Mammary epithelial cell (primary cell): ENCODE measurements at places on chromosomes 3 and 15. TPM values are rescaled to one million over a fixed set of nuclear protein-coding genes. Genes with fewer than 3 reads are reported as not detected.

DNA sequence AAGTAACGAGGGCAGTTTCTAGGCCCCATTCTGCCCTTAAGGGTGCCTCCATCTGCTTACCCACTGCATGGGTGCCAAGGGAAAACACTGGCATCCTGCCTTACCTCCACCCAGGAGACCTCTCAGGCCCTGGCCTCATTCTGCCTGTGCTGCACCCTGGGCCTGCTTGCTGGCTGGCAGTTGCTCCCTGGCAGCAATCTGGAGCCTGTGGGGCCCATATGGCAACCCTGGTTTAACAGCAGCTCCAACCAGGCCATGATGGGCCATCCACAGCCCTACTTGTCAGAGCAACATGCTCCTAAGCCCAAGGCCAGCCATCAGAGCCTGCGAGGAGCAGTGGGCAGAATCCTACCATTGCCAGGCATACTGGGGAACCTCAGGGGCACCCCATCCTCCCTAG, 3.7 kb downstream of the C3orf18 start:
- DNase-seq, result no peak

Gene SLC33A1
- total RNA-seq, result 35.0 and 60.1 TPM in 2 replicates

- DNase-seq, result no peak
These were observed 975.1 kb downstream of the NSUN3 start for GRCh38 chr3:95037927-95038326.

Gene PLA2G4B
- total RNA-seq, result 6.3 and 11.2 TPM in 2 replicates

DNA sequence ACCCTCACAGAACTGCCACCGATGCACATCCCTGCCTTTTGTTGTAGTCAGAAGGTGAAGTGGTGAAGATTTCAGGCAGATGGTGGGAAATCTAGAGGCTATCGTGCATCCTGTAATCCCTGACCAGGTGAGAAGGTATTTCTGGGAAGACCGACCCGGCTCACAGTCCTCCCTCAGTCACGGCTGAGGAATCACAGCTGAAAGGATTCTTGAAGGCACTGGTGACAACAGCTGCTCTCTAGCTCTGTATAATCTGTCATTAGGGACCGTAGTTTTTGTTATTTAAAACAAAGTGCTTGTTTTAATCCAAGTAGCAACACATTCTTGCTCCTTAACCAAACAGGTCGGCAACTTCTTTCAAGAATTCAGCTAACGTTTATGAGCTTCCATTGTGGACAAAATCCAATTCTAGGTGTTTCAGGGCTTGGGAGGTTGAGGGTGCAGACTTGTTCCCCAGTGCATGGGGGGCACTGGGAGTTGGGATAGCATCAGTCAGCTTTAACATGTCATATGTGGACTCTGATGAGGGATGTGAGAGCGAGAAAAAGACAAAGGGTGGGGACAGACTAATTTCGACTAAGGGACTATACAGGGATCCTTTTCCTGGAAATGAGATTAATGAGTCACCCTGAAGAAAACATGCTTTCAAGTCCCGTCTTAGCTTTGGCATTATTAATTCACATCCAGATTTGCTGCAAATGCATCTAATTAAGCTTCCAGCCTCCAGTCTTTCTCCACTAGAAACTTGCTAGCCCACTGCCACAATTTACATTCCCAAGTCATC, 141.0 kb upstream of the RASGRP1 start:
- DNase-seq, result no peak

Gene ARHGEF26
- total RNA-seq, result 1.1 and 2.7 TPM in 2 replicates

DNA sequence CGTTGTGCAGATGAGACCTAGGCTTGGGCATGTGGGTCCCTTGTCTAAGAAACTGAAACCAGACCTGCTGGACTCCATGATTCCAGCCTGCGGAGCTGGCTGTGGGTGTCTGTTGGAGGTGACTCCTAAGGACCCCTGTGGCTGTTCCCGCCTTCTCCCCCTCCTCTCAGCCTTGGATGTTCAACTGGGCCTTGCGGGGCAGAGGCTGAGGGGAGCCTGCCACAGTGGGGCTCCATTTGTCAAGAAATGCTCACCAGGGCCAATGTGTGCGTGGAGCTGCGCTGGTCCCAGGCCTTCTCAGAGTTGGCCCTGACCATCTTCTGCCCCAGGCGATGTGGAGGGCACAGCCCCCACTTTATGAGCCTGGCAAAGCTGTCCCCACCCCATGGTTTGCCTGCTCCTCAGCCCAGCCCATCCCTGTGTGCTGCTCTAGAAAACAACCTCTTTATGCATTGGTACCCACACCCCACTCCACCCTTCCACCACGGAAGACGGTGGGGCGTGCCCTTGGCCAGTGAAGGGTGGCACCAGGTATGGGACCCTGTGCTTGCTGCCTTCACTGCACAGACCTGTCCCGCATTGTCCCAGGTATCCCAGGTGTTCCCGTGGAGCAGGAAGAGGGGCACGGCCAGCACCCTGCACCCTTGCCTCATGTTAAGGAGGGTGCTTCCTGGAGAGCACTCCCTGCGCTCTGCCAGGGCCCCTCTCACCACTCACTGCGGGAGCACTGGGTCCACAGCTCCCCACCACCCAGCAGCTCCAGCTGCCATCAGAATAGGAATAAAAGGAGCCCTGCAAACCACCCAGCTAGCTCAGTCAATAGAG, 7.9 kb downstream of the MESP2 start:
- DNase-seq, result no peak

DNA sequence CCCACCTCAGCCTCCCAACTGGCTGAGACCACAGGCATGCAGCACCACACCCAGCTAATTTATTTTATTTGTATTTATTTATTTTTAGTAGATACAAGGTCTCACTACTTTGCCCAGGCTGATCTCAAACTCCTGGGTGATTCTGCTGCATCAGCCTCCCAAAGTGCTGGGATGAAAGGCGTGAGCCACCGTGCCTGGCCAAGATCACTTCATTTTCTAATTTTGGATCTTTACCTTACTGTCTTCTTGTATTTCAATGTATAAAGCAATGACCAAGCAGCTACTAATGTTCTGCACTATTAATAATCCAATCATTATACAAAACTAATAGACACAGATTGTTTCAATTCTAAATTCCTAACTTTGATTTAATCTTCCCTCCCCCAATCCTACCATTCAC, 56.2 kb downstream of the LRRFIP2 start:
- DNase-seq, result no peak

Gene PIK3CA
- total RNA-seq, result 18.4 and 20.0 TPM in 2 replicates

DNA sequence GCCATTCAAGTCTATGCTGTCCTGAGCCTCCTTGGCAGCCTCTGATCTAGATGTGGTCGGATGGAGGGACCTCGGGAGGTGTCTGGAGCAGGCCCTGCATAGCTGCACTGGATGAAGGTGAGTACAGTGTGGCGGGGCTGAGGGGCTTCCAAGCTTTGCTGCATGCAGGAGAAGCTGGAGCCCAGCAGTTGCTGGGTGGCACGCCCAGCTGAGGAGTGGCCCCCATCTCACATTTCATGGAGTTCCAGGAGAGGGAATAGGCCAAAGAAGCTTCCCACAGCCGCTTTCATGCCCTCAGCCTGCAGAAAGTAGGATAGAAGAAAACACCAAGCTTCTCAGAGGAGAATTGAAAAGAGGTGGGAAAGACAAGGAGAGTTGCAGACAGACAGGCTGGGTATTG, 48.3 kb upstream of the PRR20G start:
- DNase-seq, result no peak

DNA sequence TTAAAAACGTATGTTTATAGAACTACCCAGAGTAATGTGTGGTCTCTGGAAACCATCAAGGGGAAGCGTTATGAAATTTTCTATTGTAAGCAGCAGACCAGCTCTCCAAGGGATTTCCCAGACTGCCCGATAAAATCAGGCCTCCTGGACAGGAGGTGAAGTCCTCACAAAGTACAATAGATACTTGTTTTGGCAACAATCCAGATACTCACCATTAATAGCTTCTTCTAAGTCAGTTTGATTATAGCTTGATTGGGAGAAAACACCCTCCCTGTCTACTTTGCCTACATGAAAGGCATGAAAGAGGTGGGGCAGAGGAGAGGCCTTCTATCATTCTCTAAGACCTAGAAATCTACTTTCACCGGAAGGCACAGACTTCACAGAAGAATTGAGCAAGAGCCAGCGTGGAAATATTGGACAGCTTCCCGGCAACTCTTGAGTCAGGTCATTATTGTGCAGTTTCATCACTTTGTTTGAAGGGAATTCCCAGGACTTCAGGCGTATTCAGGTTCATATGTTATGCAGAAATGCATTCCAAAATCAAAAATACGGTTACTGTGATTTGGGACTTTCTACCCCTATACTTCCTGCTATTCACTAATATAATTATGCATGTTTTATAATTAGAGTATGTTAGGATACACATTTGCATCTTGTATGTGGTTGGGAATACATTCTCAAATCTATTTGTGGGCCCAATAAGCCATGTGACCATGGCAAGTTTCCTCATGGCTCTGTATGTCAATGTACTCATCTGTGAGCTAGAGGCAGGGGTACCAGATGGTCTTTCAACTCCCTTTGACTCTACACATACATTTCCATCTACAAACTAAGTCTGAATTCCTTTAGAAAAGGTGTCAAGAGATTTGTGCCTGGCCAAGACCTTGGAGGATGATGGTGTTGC, 103.5 kb downstream of the CD47 start:
- DNase-seq, result peak; percentile 98

- peak; percentile 29 for DNase-seq
These were observed 699 bp downstream of the MEGF11 start for GRCh38 chr15:66252685-66253417.

Gene FBXO40
- total RNA-seq, result not detected in 2 replicates

DNA sequence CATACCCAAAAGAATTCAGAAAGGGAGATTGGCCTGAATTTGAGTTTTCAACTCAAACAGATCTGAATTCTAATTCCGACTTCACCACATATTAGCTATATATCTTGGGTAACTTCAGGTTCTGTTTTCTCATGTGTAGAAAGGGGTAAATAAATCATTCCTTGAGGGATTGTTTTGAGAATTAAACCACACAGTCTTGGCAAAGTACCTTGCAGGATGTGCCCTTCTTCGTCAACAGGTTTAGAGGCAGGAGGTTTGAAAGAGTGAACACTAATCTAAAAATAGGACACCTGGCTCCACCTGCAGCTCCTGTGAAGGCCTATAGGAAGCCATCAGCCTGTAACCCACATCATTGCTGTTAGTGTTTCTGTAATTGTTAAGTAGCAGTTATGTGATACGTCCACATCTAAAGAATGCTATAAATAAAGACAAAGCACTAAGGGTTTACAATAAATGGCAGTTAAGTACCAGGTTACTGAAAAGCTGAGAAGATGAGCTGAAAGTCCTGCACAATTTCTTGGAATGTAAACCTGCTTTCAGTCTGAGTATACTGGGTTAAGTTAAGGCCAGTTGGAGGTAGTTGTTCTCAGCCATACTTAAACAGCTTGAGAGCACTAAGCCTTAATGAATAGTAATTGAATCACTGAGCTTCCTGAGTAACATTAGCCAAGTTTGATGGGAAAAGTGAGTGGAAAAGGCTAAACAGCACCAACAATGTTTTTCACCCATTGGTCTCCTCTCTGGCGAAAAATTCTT, 6.0 kb downstream of the CCDC80 start:
- no peak for DNase-seq

DNA sequence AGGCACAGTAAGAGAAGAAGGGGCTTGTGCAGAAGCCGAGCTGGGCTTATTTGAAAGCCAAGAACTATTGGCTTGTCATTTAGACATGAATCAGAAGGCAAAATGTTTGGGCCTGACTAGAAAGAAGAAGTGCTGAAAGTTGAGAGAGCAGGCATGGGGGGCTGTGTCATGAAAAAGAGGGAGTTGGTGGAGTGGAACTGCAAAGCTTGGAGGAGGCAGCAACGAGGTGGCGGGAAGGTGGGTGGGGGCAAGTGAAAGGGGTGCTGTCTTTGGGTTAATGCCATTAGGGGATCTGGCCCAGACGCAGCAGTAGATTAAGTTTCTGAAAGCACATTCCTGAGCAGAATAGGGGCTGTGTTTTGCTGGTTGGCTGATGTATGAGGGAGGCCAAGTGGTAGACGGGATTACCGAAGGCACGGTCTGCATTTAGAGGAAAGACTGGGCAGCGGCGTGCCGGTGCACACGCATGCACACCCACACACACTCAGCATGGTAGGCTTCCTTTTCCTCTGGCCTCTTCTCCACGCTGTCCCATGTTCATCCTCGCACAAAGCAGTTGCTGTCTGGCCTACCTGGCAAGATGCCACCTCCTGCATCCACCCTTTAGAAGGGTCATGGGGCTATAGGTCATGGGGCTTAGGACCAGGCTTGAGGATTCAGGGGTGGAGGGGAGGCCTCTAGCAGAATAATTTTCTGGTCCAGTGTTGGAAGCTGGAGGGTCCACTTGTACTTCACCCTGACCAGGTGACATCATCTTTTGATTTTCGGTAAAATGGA, 43.0 kb downstream of the BOC start:
- no peak for DNase-seq

- no peak for DNase-seq
These were observed 430.6 kb upstream of the MCTP2 start for GRCh38 chr15:93800805-93801204.

Gene EFL1
- total RNA-seq, result 30.0 TPM

- DNase-seq, result peak; percentile 84
These were observed 88.9 kb upstream of the CCNL1 start for GRCh38 chr3:157248590-157249422.

- DNase-seq, result no peak
These were observed 43.5 kb downstream of the SCN5A start for GRCh38 chr3:38605981-38606380.

Gene TMC3
- not detected for total RNA-seq

DNA sequence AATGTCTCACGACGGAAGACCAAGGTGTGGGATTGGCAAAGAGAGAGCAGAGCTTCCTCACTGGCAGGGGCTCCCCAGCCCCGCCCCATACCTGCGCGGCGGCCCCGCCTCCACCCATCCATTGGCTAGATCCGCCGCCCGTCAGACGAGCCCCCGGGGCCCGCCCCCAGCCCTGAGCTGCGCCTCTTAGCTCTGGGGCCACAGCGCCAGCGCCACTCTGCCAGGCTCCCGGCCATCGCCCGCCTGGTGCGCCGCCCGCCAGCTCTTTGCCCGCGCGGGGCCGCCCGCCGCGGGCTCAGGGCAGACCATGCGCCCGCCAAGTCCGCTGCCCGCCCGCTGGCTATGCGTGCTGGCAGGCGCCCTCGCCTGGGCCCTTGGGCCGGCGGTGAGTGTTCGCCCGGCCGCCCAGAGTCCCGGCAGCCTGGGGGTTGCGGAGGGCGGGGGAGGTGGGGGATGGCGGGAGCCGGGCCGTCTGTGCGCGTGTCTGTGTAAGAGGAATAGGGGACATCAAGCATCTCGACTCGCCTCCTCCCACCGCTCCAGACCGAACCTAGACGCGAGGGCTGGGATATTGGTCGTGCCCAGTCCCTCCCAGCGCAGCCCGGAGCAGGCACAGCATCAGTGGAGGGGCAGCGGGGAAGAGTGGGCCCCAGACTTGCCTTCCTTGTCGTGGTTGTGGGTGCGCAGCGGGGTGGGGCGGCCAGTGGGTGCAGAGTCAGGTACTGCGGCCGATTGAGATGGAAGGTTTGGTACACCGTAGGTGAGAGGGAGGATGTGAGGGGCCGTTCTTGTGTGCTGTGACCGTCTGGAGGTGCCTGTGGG, at the start of gene VIPR1:
VIPR1 (plus strand) TSS at position 215 of the 822 bp plus-strand sequence; CDS start at position 308, 93 bp downstream.
- DNase-seq, result peak; percentile 80
